Ovary (tissue), 10 donors: ENCODE measurements at places on chromosomes 12 and 14. TPM values are rescaled to one million over a fixed set of nuclear protein-coding genes. Genes with fewer than 3 reads are reported as not detected.

GRCh38 chr12:58966939-58967338 lies 46.6 kb upstream of the LRIG3 start:
- no peak for DNase-seq

DNA sequence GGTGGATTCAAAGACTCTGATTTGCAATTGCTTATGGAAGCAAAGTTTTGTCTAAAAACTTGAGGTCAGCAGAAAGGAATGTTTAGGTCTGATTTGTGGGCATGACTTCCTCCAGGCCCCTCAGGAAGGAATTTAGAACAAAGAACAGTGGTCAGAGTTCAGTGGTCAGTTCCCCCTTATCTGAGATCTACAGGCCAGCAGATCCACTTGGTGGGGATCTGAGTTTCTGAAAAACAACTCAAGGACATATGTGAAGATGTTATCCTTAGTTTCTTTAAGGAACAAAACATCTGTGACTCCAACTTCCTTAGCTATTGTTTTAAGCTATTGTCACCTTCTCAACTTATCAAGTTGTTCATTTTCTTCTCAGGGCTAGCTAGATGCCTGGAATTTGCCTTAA lies 28.0 kb upstream of the NAA30 start:
- DNase-seq = no peak

DNA sequence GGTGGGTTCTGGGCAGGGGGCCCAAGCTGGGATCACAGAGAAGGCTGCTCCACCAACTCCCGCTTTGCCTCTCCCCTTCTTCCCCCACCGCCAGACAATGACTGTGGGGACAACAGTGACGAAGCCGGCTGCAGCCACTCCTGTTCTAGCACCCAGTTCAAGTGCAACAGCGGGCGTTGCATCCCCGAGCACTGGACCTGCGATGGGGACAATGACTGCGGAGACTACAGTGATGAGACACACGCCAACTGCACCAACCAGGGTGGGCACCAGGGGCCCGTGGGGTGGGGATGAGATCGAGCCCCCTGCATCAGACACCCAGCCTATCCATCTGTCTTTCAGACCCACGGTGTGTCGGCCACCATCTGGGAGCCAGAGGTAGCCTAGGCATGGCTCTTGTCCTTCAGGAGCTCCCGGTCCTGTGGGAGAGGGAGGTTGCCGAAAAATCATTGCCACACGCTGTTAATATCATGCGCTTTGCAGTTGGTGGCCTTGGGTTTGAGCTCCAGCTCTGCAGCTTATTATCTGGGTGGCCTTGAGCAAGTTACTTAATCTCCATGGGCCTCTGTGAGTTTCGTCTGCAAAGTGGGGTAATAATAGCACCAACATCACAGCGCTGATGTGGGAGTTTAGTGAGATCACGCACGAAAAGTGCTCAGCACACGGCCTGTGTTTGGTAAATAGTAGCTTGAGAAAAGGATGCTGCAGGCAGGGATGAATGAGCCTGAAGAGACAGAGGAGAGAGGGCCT lies 21.8 kb upstream of the LRP1-AS start:
- DNase-seq = peak; percentile 39

KRT80 gene
- total RNA-seq = 0.72 TPM

PRR4 gene
- total RNA-seq = not detected

NTF3 gene
- 3.9 TPM for total RNA-seq

OR6C65 gene
- not detected for total RNA-seq
